Kidney (tissue), 22 donors: ENCODE measurements at places on chromosomes 7 and 10.

GRCh38 chr10:97852277-97852676 is 2.6 kb downstream of the GOLGA7B start:
- DNase-seq, result no peak

- DNase-seq, result no peak
These were observed 1.6 kb upstream of the PON2 start for GRCh38 chr7:95436407-95436806.

- no peak for DNase-seq
These were observed 1.9 kb upstream of the ARHGAP22 start for GRCh38 chr10:48606530-48607355.

DNA sequence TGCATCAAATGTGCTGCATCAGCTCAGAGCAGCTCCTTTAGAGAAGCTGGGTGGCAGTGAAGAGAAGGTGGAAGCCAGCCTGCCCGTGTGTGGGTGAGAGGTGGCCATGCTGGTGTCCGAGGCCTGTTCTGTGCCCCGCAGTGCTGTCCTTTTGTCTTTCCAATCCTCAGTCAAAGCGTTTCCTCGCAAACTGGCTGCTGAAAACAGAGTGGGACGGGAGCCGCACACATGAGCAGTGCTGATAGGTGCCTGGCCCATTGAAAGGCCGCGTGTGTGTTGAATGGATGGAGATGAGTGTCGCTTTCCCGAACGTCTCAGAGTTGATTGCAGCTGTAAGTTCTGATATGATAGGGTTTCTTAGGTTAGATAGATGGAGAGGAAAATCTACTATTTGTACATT is 39.3 kb downstream of the WDR37 start:
- no peak for DNase-seq

DNA sequence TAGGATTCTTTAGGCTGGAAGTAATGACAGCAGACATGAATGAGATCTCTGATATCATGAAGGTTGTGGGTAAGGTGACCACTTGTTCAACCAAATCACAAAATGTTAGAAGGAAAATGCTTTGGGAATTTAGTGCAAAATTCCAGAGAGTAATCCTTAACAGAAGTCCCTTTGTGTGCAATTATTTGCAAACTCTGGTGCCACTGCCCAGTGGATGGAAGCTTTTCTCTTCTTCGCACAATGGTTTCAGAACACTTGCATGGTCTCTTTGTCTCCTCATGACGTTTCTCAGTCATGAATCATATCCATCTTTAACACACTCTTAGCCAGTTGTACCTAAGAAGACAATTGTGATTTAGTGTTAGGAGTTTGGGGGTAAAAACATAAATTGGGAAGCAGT is 570.4 kb upstream of the ANKRD30A start:
- DNase-seq, result no peak

- no peak for DNase-seq
These were observed 28.9 kb downstream of the ADD3 start for GRCh38 chr10:110036640-110037039.

GRCh38 chr7:108294595-108294994 is 161.6 kb downstream of the NRCAM start:
- no peak for DNase-seq

GRCh38 chr7:157656195-157656769 is 319.5 kb downstream of the DNAJB6 start:
- DNase-seq, result peak; percentile 26

GRCh38 chr10:5575482-5576153 is 50.9 kb downstream of the CALML3 start:
- peak; percentile 64 for DNase-seq

DNA sequence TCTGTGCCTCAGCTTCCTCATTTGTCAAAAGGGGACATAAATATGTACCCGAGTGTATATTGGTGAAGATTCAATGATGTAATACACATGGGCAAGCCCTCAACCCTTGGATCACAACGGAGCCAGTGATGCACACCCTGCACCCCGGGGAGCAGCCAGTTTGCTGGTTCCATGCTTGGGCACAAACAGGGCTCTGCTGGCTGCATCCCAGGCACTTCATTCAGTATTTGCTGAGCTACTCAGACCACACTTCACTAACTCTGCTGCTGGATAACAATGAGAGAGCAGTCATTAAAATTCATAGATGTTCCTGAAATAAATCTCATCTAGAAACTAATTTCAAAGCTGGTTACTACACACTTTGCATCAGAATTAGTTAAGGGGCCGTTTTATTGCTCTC is 72.0 kb downstream of the SCRN1 start:
- no peak for DNase-seq

DNA sequence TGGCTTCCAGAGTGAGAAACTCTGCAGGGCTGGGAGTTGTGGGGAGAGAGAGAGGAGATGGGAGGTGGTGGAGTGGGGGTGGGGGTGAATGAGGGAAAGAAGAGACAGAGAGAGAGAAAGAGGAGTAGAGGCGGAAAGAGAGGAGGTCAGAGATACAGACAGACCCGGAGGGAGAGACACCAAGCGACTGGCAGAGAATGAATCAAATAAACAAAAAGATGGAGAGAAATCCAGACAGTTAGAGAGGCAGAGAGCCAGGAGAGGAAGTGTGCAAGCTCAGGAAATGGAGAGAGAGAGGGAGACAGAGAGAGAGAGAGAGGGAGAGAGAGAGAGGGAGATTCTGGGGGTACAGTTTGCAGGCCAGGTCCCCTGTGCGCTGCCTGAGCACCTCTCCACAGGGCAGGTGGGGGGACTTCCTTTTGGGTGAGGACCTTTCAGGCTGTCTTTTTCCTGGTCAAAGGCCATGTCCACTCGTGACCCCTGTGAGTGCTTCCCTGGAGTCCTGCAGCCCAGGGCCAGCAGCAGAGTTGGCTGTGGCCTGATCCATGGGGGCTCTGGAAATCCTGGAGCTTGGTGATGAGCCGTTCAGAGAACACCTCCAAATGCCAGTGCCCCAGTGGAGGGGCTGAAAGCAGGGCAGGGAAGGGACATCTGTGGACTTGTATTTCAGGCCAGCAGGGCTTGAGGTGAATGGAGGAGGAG is 25.0 kb upstream of the PCBD1 start:
- no peak for DNase-seq

DNA sequence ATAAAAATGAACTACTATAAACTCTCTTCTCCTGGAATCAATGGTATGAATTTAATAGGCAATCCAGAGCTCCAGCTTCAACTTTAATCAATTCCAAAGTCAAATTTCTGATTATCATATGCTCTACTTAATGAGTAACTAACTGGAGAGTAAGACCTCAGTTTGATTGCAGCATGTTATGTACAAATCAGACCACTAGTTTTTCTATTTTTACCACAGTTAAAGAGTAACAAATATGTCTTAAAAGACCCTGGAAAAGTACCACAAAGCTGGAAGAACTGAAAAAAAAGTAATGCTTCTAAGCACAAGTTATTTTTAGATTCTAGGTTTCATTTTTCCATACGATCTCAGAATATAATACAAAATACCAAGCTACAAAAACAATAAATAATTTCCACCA is 56.0 kb upstream of the TNKS2 start:
- no peak for DNase-seq

DNA sequence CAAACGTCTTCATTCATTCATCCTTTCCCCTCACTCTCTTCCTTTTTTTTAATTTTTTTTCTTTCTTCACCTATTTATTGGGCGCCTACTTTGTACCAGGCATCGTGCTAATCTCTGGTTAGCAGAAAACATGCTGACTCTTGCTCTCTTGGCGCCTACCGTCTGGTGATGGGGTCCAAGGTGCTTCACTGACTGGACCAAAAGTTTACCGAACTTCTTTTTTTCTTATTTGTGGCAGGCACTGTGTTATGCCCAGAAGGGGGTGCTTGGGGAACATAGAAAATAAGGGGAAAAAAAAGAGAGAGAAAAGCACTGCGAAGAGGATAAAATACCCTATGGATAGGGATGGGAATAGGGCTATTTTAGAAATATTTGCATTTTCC is 505 bp upstream of the FAM204A start:
- no peak for DNase-seq

DNA sequence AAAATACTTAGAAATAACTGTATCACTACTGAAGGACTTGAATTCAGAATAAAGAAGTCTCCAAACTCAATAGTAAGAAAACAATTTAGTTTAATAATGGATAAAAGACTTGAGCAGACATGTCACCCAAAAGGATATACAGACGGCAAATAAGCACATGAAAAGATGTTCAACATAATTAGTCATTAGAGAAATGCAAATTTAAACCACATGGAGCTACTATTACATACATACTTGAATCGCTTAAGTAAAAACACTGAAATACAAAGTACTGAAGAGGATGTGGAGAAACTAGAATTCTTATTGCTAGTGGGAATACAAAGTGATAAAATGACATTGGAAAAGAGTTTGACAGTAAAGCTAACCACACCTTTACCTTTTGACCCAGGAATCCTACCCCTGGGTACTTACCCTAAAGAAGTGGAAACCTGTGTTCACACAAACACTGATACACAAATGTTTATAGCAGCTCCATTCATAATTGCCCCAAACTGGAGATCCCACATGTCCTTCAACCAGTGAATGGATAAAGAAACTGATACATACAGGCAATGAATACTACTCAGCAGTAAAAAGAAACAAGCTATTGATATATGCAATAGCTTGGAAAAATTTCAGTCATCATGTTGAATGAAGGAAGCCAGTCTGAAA is 54.3 kb upstream of the NFKB2 start:
- no peak for DNase-seq

DNA sequence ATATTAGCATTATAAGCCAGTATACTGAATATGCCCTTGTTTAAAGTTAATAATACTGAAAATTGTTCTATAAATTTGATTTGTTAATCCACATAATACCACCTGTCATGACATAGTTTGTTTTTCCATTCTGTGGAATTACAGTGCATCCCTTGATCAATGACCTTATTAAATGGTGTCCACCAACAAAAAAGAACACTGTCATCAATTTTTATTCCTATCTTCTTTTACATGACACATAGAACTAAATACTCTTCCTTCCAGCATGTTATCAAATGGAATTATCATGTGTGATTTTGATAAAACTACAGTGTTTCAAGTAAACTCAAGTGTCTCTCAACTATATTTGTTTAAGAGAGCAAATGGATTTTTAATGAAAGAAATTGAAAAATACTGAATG is 221.8 kb upstream of the MBL2 start:
- no peak for DNase-seq

DNA sequence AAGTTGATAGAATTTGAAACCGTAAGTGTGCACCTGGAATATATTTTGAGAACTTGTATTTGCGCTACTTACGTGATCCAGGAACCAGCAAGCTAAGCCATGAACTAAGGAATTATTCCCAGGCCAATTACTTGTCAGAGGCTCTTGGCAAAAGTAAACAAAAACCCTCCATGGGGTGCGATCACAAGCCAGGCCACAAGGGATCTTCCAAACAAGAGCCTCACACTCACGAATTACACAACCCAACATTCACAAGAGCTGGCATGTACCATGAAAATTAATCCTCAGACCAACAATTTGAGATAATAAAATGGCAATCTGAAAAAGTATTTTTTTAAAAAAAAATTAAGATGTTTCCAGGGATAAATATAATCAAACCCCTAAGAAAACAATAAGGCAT is 467.0 kb upstream of the AKR1E2 start:
- DNase-seq, result no peak

- peak; percentile 19 for DNase-seq
These were observed 6.2 kb downstream of the CALML3 start for GRCh38 chr10:5530846-5531557.

DNA sequence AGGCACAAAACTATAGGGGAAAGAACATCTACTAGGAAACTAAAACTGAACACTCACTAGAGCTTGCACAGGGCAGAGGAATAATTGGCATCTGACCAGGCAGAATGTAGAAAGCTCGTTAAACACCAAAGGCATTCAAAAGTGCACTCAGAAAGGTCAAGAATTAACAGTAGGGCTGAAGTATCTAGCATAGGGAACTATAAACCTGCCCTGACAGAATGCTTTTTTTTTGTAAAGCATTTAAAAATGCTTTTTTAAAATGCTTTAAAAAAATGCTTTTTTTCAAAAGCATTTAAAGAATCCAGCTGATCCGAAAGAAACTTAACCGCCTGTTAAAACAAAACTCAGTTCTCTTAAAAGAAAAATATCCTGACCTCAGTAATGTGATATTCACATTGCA is 74.6 kb upstream of the EGFR start:
- peak; percentile 68 for DNase-seq

- no peak for DNase-seq
These were observed 9.3 kb downstream of the ARL3 start for GRCh38 chr10:102704915-102705314.

DNA sequence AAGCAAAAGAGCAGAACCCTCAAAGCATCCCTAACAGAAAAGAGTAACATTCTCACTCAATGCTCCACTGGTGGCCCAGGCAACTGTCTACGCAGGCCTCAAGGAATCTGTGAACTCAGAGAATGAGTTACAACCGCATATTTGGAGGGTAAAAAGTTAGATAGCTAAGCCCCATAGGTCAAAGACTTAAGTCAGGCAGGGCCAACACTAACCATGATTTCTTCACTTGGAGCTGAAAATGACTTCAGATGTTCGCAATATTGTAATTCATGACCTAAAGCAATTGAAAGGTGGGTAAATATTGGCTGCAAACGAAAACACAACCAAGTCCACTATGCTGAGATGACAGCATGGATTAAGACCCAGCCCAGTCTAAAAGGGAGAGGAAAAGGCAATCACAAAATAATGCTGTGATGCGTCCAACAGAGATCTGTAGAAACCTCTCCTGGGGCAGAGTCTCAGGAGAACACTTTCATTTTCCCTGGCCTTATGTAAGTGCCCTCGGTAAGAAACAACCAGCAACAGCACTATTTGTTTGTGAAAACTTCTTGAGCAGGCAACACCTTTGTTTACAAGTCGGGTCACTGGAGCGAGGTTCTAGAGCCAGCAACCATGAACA is 176.5 kb downstream of the TNS3 start:
- no peak for DNase-seq

DNA sequence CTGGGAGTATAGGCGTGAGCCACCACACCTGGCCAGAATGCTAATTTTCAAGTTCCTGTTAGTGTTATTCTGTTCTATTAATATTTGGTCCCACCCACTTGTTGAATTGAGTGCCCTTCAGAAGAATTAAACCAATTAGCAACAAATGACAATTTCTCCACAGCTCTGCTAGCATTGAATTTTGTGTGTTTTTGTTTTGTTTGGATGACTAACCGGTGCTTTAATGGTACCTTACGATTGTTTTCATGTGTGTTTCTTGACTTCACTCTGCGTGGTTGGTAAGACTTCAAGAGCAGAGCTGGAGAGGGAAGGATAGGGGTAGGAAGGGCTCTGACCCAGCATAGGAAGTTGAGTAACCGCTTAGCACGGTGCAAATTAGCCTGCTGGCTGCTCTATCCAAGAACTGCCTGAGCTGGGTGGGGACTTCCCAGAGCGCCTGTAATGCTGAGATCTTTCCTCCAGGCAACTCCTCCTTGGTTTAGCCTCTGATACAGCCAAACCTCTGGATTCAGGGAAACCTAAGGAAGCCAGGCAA is 4.6 kb downstream of the ARPC1B start:
- DNase-seq, result no peak
